ENCODE measurements at places on chromosomes 7 and 10.

GRCh38 chr10:71638064-71638821, 81.3 kb downstream of the C10orf105 start:
- no peak for DNase-seq

- DNase-seq = no peak
Measured at GRCh38 chr10:86870679-86871078, 86.7 kb downstream of the MMRN2 start.

DNA sequence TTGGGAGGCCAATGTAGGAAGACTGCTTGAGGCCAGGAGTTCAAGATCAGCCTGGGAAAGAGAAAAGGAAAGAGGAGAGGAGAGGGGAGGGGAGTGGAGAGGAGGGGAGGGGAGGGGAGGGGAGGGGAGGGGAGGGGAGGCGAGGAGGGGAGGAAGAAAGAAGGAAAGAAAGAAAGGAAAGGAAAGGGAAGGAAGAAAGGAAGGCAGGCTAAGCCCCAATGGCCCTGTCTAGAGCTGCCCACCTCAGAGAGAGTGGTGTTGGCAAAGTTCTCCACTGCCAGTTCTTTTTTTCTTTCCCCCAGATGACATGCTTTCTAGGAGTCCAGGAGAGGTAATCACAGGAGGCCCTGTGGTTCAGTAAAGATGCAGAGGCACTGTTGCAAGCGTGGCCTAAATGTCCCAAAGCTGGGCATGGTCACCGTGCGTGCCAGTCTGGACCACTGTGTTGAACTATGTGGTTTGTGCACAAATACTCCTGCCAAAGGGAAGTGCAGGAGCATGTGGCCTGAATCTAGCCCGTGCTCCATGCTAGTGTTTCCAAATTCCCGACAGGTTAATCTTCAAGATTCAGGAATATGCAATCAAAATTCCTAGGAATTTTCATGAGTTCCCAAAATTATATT, 39.7 kb downstream of the ODAD2 start:
- no peak for DNase-seq

DNA sequence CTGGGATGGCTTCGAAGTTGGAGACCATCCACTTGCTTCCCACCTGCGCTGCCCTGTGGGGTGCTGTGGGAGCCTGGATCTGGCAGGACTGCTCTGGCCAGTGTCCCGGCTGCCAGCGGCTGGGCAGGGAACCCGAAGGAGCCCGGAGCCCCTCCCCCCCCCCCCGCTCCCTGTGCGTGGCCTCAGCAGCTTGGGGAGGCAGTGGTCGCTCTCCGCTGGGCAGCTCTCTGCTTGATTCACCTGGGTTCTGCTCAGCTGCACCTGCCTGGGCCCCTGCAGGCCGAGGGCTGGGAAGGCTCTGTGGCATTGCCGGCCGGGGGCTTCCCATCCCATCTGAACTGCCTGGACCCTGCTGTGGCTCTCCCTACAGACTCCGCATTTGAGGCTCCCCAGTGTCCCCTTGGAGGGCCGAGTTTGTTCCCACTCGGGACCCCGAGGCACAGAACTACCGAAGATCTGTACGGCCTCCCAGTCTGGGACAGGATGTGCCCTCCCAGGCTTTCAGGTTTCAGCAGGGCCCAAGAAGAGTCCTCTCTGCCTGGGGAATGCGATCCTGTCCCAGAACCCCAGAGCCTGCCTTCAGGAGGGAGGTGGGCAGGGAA, 525.1 kb downstream of the TCERG1L start:
- DNase-seq = no peak

- DNase-seq = no peak
Measured at GRCh38 chr10:117536866-117537435, 5.6 kb upstream of the EMX2 start.

DNA sequence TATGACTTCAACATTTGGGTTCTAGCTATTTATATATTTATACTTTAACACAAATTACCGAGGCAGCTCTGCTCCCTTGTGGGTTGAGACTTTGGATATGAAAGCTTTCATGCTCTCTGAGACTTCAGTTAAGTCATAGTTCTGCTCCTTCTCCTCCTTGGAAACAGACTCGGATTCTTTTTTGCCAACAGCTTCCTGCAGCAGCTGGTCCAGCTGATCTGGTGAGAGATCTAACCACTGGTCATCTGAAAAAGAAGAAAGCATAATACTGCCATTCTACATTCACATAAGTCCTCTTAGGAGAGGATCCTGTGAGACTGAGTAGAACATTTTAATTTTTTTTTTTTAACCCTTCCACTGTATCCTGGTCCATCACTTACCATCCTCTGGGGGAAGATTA, 28.6 kb downstream of the ECD start:
- DNase-seq = no peak

DNA sequence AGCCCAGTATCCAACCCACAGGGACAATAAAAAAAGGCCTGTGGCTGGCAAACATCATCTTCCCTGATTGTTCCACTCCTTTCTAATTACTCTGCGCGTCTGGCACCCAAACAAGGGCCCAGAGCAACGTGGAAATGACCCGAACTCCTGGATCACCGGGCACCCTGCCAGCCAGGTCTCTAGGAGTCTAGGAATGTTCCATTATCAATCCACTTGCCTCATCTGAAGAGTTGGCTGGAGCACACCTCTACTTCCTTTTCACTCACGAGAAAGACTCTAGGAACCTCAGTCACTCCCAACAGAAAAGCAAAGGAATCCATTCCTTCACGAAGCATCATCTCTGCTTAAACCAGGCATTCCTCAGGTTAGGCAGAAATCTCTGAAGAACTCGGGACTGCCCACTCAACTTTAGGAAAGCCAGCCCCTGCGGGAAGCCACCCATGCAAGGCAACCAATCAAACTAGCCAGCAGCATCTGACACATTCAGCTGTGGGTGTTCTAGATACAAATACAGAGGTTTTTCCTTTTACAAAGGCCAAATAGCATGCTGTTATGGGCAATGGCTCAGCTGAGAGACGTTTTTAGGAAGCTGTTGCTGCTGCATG, 37.7 kb downstream of the ATXN7L1 start:
- no peak for DNase-seq

- DNase-seq = no peak
Measured at GRCh38 chr7:54109501-54109900, 432.7 kb upstream of the VSTM2A start.

GRCh38 chr10:79490400-79491142, 21.8 kb upstream of the EIF5AL1 start:
- no peak for DNase-seq

DNA sequence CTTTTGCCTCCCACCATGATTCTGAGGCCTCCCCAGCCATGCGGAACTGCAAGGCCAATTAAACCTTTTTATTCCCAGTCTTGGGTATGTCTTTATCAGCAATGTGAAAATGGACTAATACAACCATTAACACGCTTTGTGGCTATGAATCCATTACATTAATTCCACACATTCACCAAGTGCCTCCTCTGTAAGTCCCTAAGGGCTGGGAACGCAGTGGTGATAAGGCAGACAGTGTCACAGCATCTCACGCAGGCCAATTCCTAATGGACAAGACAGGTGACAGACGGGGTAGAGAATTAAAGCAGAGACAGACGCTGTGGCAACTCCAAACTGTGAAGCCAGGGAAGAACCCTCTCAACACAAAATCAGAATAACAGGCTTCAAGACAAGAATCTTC, 247.8 kb downstream of the DIP2C start:
- DNase-seq = no peak

DNA sequence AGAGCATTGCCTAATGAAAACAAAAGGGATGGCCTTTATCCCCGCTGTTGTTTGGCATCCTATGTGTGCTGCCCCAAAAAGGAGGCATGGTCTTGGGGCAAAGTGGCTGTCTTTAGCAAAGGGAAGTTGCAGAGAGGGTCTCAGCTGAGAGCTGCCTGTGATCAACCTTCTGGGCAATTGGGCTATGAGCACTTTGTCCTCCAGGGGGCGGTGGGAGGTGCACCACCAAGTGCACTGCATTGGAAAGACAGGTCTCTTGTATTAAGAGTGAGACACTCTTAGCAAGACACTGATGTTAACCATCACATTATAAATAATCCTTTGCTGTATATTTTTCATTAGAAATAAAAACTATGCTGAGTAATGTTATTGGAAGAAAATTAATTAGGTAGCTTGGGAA, 314.8 kb downstream of the POM121L12 start:
- no peak for DNase-seq

GRCh38 chr7:42232275-42232674, 4.7 kb downstream of the GLI3 start:
- no peak for DNase-seq

DNA sequence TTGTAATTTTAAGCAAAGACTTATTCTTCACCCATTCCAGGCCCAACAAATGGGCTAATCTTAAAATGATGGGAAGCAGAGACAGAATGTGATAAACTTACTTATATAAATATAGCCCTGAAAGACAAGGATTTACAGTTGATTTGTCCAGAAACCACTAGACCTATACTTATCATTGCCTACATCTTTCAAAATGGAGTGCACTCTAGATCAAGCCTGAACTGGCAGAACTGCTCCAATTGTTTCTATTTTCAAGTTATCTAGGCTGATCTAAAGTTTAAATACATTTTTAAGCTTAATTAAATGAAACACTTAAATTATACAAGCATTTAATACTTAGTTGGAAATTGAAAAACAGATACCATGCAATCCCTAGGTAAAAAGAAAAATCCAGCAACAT, 24.9 kb upstream of the PALS2 start:
- no peak for DNase-seq

GRCh38 chr10:71398976-71399375, 2.3 kb downstream of the CDH23 start:
- DNase-seq = no peak

DNA sequence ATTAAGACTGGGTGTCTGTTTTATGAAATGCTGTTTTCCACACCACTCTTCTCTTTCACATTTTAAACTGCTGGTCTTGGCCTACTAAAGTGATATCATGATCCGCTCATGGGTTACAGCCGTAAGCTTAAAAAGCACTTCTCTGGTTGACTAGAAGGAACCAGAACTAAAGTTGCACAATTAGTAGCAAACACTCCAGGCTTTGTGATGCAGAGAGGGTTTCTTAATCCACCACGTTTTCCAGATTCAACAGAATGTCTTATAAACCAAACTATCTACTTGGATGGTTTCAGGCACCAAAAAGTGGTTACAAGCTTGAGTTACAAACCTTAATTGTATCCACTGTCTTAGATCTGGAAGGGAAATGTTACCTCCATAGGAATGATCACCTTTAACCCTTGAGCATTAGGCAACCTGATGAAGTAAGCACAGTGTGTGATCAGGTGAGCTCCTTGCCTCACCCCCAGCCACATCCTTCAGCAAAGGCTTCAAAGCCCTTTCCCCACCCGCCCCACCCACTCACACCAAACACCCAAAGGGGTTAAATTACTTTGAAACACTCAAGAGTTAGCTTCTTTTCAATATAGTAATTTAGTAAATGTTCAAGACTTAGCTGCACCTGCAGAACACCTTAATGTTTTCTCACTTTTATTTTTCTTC, 3.5 kb downstream of the ELMO1 start:
- no peak for DNase-seq

- no peak for DNase-seq
Measured at GRCh38 chr10:122349758-122350369, 24.6 kb upstream of the PLEKHA1 start.

DNA sequence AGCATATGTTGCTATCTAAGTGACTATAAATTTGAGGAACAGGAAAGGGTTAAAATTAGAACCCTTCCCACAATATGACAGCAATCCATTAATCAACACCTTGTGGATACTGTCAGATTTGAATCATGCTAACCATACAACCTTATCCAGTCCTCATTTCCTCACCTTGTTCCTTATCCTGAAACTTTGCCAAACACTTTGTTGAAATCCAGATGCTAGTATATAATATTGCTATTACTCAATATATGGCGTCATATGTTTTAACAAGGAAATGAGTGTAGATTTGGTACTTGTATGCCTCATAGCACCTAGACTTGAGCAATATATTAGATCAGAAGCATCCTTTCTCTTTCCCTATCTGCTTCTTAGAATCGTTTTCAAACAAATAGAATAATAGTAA, 66.3 kb upstream of the SLC25A13 start:
- DNase-seq = no peak

GRCh38 chr10:21347043-21347784, 178.3 kb downstream of the SKIDA1 start:
- DNase-seq = no peak

GRCh38 chr7:120320218-120320961, 47.4 kb downstream of the KCND2 start:
- no peak for DNase-seq

DNA sequence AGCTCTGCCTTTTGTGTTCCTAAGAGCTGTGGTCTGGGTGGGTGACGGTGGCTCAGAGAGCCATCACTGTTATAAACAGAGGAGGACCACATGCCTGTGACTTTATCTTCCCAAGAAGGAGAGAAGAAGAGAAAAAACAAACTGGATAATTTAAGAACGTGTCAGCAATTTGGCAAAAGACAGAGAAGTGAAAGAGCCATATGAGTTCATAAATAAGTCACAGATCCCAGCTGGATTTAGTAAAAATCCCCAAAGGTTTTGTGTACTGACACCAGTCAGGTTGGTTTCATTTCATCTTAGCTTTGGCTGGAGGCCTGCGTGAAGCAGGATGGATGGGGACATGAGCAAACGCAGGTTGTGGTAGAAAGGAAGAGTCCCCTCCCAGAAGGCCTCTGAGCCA, 120.7 kb downstream of the CXCL12 start:
- DNase-seq = no peak

- no peak for DNase-seq
Measured at GRCh38 chr10:51800121-51800520, 100.7 kb upstream of the CSTF2T start.

DNA sequence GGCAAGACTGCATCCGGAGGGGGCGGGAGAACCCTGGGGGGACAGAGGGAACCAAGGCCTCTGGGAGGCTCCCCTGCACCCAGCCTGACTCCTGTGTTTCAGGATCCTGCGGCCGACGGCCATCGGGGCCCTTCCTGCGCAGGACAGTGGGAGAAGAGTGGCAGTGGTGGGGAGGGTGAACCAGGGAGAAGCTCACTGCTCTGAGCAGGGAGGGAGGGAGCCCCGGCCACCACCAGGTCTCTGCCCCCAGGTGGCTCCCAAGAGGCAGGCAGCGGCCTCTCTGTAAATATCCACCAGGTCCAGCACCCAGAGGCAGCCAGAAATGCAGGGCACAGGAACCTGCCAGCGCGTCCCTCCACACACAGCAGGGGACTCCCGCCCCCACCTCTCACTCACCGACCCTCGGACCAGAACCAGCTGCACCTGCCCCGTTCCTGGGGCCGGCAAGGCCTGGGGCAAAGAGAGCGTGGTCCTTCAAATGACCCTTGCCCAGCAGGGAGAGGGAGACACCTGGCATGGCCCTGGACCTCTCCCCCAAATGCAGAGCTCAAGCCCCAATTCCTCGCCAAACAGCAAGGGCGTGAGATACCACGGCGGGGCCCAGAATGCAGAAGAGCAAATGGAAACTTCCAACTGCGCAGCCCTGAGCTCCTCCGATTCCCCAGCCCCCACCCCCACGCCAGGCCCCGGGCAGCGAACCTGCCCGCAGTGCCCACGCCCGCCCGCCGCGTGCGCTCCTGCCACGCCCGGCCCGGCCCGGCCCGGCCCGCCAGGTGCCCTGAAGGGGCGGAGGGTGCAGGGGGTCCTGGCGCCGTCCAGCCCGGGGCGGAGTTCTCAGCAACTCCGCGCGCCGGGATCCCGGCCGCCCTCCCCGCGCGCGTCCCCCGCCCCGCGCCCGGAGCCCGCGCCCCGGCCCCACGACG, 805 bp downstream of the RASGEF1A start:
- peak; percentile 25 for DNase-seq

GRCh38 chr7:22697876-22698606, 29.0 kb upstream of the IL6 start:
- no peak for DNase-seq

GRCh38 chr7:43834463-43835251, 34.7 kb downstream of the MRPS24 start:
- DNase-seq = peak; percentile 36

Data from stimulated activated CD4-positive, alpha-beta T cell treated with anti-CD3 and anti-CD28 coated beads, Interleukin-1b, Interleukin-23, amount 100 ng/mL, for 4 hours (primary cell).